ENCODE measurements at places on chromosomes 6 and 20.

DNA sequence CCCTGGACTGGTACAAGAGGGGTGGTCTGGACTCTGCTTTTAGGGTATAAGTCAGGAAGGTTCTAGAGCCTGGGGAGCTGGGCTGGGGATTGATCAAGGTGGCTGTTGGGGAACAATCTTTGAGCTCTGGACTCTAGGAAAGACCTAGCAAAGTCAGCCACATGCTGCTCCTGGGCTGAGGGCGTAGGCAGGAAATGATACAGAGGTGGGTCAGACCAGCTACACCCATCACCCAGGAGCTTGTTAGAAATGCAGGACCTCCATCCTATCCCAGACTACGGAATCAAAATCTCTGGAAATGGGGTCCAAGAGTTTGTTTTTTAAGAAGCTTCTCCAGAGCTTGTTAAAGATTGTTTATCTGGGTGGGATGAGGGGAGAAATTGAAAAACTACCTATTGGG lies 9.4 kb downstream of the ADTRP start:
- no peak for DNase-seq

DNA sequence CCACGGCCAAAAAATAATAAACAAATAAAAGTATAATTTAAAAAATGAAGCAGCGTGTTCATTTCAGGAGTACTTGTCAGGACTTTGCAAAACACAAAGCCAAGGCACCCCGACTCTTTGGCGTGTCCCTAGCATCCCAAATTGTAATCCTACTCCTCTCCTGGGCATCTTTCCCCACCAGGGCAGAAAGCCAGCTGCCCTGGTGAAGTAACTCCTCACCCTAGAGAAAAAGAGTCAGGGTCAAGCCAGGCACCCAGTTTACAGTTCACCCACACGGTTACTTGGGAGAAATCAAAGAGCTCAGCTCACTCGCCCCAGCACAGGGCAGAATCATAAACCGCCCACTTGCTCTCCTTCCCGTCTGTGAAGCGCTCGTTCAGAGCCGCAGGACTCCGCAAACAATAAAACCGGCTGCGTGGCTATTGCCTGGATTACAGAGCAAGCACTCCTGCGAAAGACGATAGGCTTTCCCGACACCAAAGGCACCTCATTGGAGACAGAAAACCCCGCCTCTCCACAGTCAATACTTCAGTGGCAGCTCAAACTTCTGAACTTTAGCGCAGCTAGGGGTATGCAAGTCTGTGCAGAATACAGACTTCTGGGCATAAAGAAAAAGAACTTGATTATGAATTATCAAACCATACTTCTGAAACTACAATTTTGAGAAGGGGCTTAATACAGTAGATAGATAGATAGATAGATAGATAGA lies 73.0 kb upstream of the NHSL1 start:
- peak; percentile 81 for DNase-seq

GRCh38 chr20:62914970-62915457 lies 11.3 kb downstream of the DIDO1 start:
- DNase-seq: peak; percentile 85

- DNase-seq: no peak
Measured at GRCh38 chr6:127180426-127180825, 62.0 kb downstream of the RSPO3 start.

GRCh38 chr20:47406849-47407682 lies 50.6 kb upstream of the ZMYND8 start:
- no peak for DNase-seq

DNA sequence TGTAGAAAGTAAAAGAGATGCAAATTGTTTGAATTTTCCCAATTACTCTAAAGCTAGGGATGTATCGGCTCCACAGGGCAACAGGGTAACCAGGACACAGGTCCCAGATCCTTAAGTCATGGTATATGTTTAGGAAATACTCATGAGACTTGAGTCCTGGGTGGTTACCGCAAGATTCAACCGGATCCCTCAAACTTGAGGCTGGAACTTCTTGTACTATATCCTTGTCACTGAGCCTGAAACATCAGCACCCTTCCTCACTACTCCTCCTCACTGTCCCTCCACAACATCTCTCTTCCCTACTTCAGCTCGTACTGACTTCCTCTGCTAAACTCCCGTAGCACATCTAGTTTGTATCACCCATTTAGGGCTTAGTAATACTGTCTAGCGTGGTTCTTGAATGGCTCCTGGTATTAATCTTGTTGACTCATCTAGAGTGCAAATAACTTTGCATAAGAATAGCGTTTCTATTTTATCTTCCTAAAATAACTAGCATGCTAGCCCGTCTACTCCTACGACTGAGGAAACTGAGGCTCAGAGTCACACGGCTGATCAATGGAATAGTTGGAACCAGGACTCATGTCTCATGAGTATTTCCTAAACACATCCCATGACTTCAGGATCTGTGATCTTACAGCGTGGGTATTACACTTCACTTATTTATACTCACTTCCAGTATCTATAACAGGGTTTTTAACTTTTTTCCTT lies 72.1 kb downstream of the FILIP1 start:
- no peak for DNase-seq

- no peak for DNase-seq
Measured at GRCh38 chr6:120935016-120935415, 399.3 kb downstream of the TBC1D32 start.

- DNase-seq: peak; percentile 70
Measured at GRCh38 chr20:51542571-51543421, at the start of gene NFATC2. Gene NFATC2 (minus strand): TSS chr20:51542719. CDS start chr20:51542499, 220 bp downstream.

DNA sequence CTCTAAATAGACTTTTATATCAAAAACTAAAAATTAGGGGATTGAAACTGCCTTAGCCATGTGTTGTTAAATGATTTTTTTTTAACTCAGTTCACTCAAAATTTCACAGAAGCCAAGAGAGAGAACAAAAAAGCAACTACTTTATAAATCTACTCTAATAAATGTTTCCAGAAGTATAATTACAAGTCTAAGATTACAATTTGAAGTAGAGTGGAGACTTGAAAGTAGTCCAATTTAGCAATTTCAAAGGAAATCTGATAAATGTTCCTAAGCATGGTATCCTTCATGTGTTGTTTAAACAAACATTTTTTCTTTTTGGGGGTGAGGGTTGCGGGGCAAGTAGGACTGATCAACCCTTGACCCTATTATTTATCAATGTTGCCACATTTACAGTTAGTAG lies 72.6 kb downstream of the PHIP start:
- DNase-seq: no peak

DNA sequence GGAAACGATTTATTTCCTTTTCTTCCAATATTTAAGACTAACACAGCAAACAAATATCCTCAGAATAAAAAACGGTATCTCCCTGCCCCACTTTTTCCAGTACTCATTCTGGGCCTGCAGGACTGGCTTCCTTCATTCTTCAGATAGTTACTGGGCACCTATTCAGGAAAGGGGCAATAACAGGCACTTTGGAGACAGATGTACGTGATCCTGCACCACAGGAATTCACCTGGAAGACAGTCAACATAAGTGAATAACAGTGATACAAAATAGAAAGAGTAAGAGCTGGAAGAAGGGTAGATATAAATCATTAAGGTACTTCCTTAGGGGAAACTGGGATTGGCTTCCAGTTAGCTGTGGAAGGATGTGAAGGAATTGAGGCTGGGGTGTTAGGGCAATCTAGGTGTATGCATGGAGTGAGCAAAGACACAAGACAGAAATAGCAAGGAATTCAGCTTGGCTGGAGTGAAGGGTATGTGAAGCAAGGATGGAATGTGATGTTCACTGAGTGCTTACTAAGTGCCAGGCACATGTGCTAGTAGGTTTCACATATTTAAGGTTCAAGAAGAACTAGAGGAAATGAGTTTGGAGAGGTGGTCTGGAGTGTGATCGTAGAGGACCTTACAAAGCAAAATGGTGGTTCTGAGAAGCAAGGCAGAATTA lies 49.3 kb upstream of the FAM83C start:
- no peak for DNase-seq

GRCh38 chr6:162109480-162110050 lies 618.0 kb downstream of the PRKN start:
- no peak for DNase-seq

DNA sequence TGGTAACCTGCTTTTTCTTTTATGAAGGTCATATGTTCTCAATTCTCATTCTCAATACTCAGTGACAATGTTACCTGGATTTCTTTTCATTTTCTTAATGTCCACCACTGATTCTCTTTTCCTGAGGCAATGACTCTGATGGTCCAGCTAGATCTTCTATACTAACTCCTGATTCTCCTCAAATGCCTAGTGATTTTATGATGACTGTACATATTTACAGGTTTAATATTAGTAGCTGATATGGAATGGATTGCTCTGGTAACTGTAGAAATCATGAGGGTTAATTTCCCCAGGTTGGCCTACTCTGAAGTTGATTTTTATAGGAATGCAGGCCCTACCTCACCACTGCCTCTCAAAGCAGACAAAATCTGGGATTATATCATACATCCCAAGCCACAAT lies 308.6 kb upstream of the CNR1 start:
- DNase-seq: no peak

GRCh38 chr6:87661503-87661902 lies 40.5 kb downstream of the AKIRIN2 start:
- DNase-seq: no peak

DNA sequence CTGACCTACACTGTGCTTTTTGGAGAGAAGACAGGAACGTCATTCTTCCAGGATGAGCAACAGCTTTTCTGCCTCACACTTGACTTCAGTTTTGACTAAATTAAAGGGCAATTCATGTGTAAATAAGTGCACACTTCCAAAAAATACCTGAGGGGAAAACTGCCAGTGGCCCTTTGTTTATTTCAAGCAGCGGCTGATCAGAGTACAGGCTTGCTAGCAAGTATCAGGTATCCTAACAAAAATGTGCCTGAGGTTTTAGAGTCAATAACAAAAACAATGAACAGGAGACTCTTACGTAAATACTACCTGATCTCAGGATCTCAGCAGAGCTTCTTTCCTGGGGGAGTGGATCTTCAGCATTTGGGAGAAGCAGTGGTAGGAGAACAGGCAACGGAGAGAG lies 12.4 kb downstream of the LY86 start:
- DNase-seq: no peak

DNA sequence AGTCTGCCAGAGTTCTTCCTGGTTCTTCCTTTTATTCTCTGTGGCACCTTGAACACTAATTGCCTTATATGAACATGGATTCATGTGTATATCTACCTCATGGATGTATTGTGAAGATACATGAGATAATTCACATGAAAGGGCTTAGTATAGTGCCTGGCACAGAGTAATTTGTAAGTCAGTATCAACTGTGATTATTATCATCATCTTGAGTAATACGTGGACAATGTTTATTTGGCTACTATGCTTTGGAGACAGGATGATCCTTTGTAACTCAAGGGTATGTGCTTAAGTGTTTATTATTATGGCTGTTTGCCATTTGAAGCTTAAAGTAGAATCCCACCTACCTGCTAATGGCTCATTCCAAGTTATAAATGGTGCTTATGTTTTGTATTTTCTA lies 16.0 kb downstream of the DOP1A start:
- DNase-seq: no peak

- DNase-seq: peak; percentile 67
Measured at GRCh38 chr6:18823782-18824386, 436.7 kb downstream of the RNF144B start.

GRCh38 chr6:82607998-82608725 lies 244.5 kb downstream of the TPBG start:
- no peak for DNase-seq

DNA sequence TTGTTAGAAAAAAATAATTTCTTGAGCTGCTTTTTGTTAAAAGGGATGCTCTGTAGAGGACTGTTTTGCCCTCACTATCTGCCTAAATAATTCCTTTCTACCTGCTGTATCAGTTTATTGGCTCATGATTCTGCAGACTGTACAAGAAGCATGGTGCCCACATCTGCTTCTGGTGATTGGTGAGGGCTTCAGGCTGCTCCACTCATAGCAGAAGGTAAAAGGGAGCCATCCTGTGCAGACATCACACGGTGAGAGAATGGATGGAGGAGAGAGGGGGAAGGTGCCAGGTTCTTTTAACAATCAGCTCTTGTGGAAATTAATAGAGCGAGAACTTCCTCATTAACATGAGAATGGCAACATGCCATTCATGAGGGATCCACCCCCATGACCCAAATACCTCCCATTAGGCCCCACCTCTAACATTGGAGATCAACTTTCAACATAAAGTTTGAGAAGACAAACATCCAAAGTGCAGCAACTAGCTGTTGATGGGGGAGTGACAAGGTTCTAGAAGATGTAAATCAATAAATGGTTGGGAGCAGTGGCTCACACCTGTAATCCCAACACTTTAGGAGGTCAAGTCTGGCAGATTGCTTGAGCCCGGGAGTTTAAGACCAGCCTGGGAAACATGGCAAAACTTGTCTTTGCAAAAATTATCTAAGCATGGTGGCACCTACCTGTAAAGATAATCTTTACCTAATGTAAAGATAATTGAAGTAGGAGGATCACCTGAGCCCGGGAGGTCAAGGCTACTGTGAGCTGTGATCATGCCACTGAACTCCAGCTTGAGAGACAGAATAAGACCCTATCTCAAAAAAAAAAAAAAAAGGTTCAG lies 15.7 kb upstream of the AHCY start:
- no peak for DNase-seq

DNA sequence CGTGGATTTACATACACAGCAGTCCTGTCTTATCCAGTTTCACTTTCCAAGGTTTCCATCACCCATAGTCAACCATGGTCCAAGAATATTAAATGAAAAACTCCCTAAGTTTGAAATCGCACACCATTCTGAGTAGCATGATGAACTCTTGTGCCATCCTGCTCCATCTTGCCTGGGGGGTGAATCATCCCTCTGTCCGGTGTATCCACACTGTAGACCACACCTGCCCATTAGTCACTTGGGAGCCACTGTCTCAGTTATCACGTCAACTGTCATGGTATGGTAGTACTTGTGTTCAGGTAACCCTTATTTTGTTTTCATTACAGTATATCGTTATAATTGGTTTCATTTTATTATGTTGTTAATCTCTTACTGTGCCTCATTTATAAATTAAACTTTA lies 38.5 kb downstream of the PTGIS start:
- no peak for DNase-seq

GRCh38 chr6:22353101-22353500 lies 56.3 kb upstream of the PRL start:
- DNase-seq: no peak

DNA sequence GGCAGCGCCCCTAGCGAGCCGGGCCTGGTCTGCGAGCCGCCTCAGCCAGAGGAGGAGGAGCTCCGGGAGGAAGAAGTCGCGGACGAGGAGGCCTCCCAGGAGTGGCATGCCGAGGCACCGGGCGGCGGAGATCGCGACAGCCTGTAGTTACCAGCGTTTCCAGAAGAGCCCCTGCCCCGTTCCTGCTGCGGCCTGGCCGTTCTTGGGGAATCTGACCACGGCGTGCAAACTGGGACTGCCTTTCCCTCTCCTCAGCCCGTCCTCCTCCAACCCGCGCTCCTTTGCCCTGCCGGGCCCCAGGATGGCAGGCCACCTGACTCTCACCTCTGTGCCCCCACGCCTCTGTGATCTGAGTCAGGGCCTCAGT lies 802 bp downstream of the HDGFL1 start:
- peak; percentile 36 for DNase-seq

GRCh38 chr6:131736811-131737210 lies 26.0 kb upstream of the CTAGE9 start:
- no peak for DNase-seq

Measured in H9 (cell line).